Fibroblast of the aortic adventitia (primary cell): ENCODE measurements at places on chromosomes 2 and 18. TPM values are rescaled to one million over a fixed set of nuclear protein-coding genes. Genes with fewer than 3 reads are reported as not detected.
A peak's percentile ranks its signal among the peaks of the same experiment; 100 is the strongest.

CTAGE1 gene
- total RNA-seq = not detected in 2 replicates

- no peak for DNase-seq
Measured at GRCh38 chr2:181859123-181859522, 32.4 kb upstream of the ITPRID2 start.

DNA sequence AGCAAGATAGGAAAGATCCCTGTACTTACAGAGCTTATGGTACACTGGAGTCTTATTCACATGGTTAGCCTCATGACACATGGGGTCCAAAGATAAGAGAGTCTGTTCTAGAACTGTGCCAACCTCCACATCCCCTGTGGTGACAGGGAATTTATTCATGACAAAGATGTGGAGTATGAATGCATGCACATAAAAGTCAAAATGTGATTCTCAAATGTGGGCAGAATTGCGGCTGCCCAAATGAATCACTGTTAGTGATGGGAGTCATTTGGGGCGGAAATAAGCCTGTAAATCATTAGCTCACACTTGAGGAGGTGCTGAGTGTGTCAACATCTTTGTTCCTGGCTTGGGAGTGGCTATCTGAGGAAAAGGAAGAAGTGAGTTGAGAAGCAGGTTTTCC lies 560.6 kb downstream of the SLC4A3 start:
- peak; percentile 68 for DNase-seq

PROM2 gene
- total RNA-seq = 0.18 and 0.33 TPM in 2 replicates

DNA sequence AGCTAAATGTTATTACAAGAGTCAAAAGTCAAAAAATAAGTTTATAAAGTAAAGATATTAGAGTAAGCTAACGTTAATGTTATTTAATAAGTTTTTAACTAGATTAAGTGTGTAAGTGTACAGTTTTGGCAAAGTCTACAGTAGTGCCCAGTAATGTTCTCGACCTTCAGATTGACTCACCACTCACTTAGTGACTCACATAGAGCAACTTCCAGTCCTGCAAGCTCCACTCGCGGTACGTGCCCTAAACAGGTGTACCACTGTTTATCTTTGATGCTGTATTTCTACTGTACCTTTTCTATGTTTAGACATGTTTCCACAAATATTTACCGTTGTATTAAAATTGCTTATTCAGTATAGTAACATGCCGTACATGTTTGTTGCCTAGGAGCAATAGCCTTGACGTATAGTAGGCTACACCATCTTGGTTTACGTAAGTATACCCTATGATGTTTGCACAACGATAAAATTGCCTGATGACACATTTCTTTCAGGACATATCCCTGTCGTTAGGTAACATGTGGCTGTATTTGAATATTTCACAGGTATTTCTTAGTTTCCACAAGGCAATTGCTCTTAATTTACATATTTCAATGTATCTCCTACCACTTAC lies 1641.9 kb upstream of the PIK3C3 start:
- no peak for DNase-seq
